ENCODE measurements at places on chromosomes 11 and 22.

- no peak for DNase-seq
These were observed 30.6 kb downstream of the CAPN1 start for GRCh38 chr11:65212226-65212801.

DNA sequence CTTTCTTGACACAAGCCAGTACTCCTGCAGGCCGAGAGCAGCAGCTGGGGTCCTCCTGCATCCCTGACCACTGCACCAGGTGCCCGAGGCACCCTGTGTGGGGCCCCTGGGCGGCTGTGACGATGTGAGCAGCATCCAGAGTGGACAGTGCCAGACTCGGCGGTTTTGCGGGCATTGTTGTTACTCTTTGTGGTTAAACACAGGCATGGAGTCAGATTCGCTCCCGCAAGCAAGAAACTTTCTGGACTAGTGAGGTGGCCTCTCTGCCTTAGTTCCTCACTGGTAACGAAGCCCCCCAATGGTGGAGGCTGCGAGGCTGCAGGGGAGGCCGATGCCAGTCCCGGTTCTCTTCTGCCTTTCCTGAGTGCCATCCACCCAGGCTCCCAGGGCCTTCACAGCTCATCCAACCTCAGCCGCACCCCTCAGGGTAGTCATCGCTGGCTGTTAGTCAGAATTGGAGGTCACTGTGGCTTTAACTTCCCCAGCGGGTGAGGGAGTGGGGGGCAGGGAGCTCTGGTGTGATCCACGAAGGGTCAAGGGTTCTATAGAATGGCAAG, 3.7 kb upstream of the CLDN5 start:
- no peak for DNase-seq

DNA sequence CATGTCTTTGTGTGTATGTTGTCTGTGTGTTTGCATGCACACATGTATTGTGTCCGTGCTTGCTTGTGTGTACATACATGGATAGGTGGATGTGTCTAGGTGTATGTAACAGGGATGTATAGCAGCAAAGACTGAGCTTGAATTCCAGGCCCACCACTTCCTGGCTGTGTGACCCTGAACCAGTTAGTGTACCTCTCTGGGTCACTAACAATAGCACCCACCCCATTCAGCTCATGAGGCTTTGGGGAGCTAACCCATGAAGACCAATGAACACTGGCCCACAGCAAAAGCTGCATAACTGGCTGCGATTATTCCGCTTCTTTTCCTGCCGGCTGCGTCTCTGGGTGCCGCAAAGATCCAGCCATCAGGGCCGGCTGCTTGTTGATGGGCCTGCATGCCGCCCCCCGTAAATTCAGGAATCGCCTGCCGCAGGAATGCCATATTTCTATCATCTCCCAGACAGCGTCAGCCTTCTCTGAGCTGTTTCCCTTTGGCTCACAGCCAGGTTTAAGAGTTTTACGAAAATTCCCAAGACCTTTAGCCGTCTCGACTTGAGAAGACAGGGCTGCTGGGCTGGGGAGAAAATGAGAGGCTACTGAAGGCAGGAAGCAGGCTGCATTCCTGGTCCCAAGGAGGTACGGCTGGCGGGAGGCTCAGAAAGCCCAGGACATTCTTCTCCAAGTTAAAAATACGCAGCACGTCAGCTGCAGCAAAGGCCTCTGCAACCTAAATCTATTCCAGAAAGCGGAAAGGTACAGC, 224.6 kb downstream of the MN1 start:
- DNase-seq: no peak

DNA sequence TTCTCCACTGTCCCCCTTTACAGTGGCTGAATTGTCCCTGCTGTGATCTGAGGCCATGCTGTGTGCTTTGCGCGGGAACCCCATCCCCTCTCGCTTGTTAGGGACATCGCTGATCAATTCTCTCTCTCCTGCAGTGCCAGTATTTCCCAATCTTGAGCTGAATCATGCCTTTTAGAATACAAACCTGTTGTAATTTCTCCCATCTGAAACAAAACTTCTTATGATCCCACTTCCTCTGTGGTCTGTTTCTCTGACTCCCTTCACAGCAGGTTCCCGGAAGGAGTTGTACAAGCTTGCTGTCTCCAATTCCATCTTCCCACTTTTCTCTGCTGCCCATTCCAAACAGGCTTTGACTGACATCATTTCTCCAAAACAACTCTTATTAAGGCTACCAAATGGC, 16.8 kb downstream of the ADAMTS15 start:
- DNase-seq: no peak

DNA sequence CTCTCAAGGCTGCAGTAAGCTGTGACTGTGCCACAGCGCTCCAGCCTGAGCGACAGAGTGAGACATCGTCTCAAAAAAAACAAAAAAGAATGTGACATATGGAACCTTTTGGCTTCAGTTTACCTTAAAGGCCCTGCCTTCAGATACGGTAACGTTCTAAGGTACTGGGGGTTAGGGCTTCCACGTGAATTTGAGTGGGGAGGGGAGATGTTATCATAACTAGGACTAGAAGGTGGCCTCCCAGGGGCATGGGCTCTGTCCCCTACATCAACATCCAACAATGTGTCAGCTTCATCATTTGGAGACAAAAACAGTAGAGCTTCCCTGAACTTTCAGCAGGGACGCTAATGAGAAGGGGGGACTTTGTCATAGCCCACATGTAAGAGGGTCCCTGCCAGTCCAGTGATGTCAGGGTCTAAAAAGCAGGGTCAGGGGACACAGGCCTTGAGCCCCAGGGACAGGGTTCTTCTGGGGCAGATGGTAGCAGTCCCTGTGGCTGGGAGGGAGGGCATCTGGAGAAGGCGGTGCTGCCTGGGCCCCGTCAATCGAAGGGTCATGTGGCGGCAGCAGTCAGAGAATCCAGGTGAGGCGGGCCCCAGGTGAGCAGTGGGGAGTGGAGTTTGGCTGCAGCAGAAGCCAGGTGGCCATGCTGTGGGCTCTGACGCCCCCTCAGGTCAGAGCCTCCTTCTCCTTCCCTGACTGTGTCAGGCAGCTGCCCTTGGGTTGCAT, 79.8 kb downstream of the BCR start:
- DNase-seq: no peak

GRCh38 chr11:72037554-72038311, 39.0 kb downstream of the IL18BP start:
- DNase-seq: no peak

DNA sequence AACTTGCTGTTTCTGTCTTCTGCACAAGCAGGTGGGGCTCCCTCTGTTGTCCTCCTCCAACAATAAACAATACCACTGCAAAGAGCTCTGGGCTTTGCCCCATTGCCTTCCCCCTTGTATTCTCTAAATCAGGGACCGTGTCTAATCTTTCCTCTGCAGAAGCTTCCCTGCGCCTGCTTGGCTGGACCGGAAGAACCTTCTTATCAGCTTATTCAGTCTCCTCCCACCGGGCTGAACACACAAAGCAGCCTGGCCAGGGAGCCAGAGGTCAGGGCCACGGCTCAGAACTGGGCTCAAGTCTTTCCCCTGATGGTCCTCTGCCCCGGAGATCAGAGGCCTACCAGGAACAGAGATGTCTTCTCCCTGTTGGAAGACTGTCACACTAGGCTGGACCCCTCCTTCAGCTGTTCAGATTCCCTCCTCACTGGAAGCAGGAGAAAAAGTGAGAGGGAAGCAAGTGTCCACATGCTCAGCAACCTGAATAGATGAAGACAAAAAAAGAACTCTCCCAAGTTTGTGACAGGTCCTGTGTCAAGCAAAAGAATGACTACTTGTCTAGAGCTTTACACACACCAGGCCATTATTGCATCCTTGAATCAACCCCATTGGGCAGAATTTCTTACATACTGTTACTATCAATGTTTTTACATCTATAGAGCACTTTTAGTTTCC, 63.7 kb downstream of the RAB30 start:
- DNase-seq: no peak

GRCh38 chr22:36395055-36395849, 7.5 kb upstream of the MYH9 start:
- DNase-seq: no peak

GRCh38 chr22:35648066-35649025, at the start of gene APOL6:
Gene APOL6 (plus strand): TSS chr22:35648446. CDS start chr22:35656426, 7,980 bp downstream.
- DNase-seq: peak; percentile 75

DNA sequence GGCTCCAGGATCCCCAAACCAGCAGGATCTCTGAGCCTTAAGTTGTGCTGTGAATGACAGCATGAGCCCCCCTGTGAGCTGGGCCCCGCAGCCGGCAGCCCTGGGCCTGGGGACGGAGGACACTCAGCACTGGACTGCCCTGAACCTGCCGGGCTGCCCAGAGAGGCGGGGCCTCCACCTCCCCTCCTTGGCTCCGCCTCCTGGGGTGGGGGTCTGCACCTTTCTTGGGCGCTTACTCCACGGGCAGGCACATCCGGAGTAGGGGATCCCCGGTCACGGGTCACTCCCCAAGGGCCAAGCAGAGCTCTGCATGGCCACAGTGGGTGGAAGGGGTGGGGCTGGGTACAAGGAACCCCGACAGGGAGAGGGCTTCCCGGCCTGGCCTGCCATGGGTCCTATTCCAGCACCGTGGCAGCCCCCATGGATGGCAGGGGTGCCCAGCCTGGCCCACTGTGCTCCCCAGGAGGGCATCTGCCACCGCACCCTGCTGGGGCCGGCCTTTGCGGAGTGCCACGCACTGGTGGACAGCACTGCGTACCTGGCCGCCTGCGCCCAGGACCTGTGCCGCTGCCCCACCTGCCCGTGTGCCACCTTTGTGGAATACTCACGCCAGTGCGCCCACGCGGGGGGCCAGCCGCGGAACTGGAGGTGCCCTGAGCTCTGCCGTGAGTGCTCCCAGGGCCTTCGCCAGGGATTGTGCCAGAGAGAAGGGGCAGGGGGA, 5.4 kb downstream of the MUC5B start:
- no peak for DNase-seq

GRCh38 chr22:45071618-45072017, 61.8 kb upstream of the PHF21B start:
- no peak for DNase-seq

GRCh38 chr11:114307524-114308203, 11.5 kb downstream of the NNMT start:
- DNase-seq: no peak

DNA sequence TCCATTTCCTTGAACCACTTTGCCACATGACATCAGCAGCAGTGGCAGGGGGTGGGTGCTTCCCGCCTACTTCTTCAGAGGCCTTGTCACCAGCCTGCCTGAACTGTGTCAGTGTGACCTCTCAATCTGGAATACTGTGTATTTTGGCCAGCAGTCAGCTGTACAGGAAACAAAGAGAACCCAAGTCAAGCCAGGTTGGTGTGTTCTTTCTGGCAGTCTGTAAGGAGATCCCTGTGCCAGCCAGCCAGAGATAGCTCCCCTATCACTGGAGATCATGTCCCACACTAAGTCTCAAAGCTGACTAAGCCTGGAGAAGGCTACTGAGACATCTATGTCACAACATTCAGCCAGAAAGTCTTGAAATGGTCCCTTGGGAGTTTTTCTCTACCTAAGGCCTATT, 142.1 kb downstream of the TRPC6 start:
- no peak for DNase-seq

DNA sequence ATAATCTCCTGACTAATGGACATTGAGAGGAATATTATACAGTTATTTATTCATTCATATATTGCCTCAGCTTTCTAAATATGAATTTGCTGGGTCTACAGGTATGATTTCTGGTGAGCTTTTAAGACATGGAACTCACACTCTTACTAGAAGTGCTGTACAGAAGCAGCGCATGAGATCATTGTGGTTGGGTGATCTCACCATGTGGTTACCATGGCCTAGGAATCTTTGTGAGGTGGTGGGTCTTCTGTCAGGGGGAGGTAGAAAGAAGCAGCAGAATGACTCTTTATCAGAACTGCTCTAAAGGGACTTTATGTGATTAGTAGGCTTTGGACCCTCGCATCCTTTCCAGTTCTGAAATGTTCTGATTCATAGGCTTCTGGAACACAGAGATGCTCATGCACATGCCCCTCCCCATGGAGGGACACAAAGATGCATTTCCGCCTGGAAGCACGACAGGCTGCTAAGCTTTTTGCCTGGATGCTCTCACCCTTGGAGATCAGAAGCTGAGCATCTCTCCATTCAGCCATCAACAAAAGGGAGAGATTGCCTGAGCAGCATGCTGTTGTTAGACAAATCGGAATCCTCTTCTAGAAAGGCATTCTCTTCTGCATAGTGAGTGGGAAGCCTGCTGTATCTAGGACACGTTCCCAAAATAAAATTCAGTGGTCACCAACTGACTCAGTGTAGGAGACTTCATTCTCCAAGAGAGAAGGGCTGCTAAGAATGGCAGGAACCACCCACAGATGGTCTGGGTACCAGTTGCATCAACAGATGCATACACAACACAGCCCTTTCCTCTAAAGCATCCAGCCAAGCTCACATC, 51.3 kb downstream of the KIRREL3 start:
- no peak for DNase-seq

DNA sequence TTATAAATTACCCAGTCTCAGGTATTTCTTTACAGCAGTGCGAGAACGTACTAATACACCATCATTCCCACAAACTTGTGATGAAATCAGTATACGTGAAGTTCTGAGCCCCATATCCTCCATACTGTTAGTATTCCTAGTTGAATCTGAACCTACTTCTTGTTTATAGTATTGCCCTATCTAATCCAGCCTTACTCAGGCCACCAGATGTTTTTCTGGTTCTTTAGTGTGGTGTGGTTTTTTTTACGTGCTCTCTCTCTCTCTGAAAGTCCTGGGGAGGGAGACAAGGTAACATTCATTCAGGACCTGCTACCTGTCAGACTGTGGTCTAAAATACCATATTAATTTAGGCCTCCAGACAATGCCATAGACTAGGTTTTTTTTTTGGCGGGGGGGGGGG, 47.6 kb upstream of the TEAD1 start:
- DNase-seq: no peak

GRCh38 chr11:64967375-64967774, 4.5 kb downstream of the MAJIN start:
- DNase-seq: no peak

DNA sequence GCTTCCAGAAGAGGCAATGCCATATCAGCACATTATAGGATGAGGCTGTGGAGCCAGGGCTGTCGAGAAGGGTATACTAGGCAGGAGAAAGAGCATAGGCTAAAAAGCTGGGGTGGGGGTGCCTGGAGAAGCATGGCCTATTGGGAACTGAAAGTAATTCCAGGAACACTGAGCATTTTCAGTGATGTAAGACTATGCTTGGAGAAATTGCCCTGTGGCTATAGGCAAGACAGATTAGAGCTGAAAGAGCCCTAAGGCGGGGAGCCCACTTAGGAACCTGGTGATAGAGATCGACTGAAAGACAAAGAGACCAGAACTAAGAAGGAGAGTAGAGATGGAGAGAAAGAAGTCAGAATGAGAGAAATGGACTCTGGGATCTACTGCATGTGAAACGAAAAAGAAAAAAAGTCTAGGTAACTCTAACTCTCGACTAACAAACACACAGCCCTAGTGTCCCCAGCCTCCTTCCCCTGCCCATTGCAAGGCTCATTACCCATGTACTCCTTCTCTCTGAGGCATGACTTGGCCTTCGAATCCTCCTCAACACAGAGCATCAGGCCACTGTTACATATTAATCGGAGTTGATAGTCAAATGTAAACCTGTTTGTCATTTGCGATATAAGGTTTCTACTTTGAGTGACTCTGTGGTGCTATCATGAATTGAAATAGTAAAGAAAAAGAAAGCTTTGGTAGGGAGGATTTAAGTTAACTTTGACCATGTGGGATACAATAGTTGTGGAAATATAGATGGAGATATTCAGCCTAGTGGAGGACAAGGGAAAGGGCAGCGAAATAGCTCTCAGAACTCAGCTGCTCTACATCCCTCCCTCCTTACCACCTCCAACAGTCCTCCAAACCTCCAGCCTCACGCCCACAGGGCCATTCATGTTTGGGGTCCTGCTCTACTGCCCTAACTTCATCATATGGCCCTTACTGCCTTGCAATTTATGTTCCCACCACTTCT, 52.3 kb upstream of the BMAL1 start:
- DNase-seq: no peak

GRCh38 chr22:39106326-39106725, 9.3 kb downstream of the APOBEC3H start:
- DNase-seq: no peak
